ENCODE measurements at places on chromosomes 7 and 10.

GRCh38 chr7:65390588-65390987, 16.9 kb downstream of the ZNF92 start:
- no peak for DNase-seq

GRCh38 chr7:111743244-111743847, 181.1 kb upstream of the IMMP2L start:
- DNase-seq = no peak

- DNase-seq = no peak
Observed at GRCh38 chr10:109944613-109945012, 21.3 kb upstream of the XPNPEP1 start.

- no peak for DNase-seq
Observed at GRCh38 chr7:131967216-131967730, 410.8 kb upstream of the PODXL start.

GRCh38 chr7:66198956-66199355, 6.2 kb upstream of the TPST1 start:
- DNase-seq = no peak

DNA sequence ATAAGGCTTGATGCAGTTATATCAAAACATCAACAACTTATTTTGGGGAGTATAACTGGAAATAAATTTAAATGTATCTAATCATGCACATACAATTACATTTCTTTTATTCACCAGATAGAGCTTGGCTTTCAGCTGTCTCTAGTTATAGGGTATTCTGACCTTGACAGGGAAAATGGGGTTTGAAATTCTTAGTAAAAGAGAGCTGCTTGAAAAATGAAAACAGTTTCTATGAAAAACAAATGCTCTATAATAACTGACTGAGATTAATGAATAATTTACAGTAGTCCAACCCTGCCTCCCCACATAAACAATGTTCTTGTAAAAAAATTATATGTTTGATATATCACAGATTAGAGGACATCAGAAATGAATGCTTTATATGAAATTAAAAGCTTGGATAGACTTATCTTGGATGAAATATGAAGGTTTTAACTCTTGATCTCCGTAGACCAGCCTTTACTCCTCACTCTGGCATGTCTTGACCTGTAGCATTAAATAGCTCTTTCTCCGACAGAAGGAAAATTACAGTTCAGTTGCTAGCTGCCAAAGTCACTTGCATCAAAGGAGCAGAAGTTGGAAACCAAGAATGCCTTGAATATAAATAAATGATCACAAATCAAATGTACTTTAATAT, 32.1 kb downstream of the VWC2 start:
- DNase-seq = no peak

DNA sequence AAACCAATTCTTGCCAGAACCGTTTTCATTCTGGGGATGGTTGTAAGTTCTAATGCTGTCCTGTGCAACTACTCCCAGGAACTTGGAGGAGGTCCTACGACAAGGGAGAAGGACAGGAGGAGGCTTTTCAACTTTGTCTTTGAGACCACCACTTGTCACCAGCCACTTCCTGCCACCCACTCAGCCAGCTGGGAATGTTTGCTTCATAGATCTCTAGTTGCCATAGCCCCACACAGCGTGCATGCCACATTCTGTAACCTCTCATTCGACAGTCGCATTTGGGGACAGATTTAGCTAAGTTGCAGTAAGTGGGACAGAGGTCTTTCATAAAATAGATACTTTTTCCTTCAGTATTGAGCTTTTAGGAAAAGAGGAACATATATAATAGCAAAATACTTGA, 78.0 kb downstream of the TAF3 start:
- DNase-seq = no peak

DNA sequence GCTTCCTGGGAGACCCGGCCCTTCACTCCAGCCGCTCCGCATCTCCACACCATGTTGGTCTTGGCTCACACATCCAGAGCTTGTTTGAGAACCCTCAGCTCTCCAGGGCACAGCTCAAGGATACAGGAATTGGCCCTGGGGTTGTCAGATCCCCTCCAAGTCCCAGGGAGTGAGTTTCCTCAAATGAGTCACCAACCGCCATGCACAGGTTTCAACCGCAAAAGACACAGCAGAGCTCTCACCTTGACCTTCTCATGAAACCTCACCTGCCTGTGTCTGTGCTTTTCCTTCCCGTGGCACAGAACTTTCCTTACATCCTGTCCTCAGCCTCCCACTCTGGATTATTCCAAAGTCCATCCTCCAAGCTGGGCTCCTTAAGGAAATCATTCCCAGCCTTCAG, 20.6 kb downstream of the AZGP1 start:
- DNase-seq = peak; percentile 43

- DNase-seq = peak; percentile 83
Observed at GRCh38 chr10:58590152-58590840, 77.6 kb downstream of the BICC1 start.

DNA sequence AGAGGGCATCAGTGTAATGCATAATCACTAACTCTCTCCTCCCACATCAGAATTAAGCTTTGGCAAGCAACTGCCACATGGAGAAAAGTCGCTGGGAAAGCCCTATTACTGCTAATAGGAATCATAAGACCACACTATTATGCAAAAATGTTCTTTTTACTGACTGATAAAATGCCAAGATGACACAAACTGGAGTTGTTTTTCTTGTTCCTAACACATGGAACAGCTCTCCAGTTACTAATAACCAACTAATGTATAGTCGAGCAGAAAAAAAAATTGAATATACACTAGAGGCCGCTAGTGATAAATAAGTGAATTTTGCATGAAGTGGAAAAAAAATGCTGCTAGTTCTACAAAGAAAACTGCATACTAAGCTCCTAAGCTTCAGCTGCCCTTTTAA, 165.6 kb downstream of the TPK1 start:
- DNase-seq = peak; percentile 46

GRCh38 chr10:128211953-128212727, 85.9 kb upstream of the MKI67 start:
- DNase-seq = peak; percentile 55

- no peak for DNase-seq
Observed at GRCh38 chr7:50805447-50806125, 22.9 kb upstream of the GRB10 start.

- DNase-seq = no peak
Observed at GRCh38 chr7:95824616-95825015, 52.3 kb downstream of the DYNC1I1 start.

DNA sequence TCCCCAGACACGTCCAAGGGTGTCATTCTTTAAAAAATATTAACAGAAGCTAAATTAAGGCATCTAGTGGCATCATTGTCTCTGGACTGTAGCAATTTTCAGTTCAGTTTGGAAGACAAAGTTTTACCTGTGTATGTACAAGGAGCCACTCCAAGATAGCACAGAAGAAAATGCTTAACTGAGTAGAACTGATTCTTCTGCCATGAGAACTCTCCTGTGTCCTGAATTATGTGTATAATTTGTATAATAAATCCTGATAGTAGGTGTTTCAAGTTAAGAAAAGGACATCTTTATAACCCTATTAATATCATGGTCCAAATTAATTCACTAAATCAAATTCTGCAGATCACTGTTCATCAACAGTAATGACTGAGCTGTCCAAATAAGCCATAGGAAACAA, 1104.0 kb downstream of the XPNPEP1 start:
- DNase-seq = no peak

DNA sequence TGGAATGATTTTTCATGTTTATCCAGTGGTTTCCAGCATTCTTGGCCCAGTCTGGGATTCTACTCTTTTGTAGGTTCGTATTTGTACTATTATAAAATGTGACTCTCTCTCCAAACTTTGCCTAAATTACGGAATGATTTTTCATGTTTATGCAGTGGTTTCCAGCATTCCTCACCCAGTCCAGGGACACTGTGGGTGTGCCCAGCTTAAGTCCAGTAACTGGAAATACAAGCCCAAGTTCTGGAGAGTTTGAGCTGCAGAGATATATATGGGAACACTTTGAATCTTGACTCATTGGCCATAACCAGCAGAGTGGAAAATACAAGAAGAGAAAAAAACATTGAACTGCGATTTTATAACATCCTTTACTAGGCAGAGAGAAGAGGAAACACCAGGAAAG, 5.9 kb upstream of the MAGI2 start:
- no peak for DNase-seq

DNA sequence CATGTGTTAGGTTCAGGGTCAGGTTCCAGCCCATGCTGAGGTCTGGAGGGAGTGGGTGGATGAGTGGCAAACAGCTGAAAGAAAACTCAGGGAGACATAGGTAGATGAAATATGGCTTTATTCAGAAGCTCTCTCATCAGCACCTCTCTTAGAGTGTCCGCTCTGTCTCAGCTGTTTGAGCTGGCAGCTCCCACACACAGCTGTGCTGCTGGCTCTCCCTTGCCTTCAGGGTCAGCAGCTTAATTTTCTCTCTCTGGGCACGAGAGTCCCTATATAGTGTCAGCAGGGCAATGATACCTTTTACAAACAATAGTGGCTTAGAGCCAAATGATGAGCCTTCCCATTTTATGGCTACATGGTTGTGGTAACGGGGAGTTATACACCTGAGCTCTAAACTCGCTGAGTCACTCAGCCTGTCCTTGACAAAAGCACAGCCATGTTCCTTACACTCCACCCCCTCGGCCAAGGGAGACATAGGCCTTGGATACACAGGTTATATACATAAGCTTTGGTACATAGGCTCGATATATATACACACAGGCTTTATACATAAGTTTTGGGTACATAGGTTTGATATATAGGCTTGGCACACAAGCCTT, 10.4 kb downstream of the RNF133 start:
- no peak for DNase-seq

GRCh38 chr10:118107541-118107940, 60.8 kb upstream of the RAB11FIP2 start:
- DNase-seq = no peak

DNA sequence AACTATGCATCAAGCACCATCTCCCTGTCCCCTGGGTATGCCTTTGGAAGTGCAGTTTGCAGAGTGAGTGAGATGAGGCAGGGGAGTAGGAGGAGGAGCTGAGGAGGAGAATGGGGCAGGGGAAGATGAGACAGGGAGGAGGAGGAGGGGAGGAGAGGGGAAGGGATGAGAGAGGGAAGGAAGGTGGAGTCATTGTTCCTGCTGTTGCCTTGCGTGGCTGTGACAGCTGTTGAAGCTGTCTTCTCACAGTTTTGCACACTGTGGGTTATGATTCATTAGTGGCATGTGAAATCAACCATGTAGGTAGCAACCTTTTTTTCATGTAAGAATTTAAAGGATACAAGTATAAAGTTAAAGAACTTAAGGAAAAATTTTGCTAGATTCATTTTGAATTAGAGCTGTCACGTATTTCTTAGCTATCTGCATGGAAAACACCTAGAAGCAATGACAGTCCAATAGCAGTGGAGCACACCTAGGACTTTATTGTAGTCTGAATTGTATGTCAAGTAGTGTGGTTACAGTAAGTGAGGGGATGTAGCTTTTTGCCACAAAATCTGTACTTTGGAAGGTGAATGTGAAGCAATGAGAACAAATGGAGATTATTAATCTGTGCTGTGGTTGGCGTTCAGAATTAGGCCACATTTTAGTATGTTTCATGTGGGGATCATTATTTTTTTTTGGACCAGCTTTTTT, 21.7 kb downstream of the CCM2 start:
- peak; percentile 42 for DNase-seq

GRCh38 chr7:2662273-2663120, 25.5 kb upstream of the AMZ1 start:
- no peak for DNase-seq

GRCh38 chr7:107130487-107131220, 38.1 kb upstream of the HBP1 start:
- DNase-seq = no peak

DNA sequence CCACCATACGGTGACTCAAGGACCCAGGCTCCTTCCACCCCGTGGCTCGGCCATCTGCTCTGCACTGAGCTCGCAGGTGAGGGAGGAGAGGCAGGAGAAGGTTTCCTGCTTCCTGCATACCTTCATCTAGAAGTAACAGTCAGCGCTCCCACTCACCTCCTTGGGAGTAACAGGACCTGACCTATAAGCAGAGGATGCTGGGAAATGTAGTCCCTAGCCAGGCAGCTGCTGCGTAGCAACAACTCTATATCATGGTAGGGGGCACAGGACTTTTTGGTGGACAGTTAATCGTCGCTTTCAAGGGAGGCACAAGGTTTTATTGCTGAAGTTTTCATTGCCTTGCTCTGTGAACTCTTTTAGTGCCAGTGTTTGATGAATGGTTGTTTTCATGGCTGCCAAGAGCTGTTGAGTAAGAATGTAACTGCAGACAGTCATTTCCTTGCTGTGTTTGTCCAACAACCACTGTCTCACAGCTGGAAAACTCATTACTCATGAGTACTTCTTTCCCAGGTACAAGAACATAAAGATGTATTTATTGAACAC, 10.2 kb upstream of the ZFYVE27 start:
- peak; percentile 94 for DNase-seq

GRCh38 chr10:59695637-59696036, 14.0 kb downstream of the SLC16A9 start:
- DNase-seq = no peak

DNA sequence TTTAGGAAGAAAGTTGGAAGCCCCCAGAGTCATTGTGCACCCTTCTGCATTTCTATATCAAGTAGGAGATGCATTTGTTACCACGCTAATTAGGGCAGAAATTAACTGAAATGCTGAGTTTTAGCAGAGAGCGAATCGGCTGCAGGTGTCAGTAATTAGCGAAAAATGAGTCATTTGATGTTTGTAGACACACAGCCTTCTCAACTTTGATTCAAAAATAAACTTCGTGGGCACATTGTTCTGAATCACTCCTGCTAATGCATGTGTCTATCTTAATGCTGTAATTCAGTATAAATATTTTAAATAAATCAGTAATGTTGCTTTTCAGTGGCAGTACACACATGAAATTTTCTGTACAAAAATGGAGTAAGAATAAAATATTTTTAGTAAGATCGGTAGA, 109.5 kb upstream of the CARD11 start:
- no peak for DNase-seq

DNA sequence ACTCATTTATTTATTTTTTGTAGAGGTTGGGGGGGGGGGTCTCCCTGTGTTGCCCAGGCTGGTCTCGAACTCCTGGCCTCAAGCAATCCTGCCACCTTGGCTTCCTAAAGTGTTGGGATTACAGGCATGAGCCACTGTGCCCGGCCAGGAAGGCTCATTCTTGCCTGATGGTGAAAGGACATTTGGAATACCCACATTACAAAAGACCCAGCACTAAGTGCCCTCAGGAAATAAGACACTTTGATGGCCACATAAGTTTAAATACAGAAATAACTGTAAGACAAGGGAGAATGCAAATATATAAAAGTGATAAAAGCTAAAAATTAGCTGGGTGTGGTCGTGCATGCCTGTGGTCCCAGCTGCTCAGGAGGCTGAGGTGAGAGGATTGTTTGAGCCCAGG, 8.0 kb upstream of the SERPINE1 start:
- no peak for DNase-seq

Measured in bronchial epithelial cell (primary cell).